ENCODE measurements at places on chromosomes 11 and 22.

- DNase-seq = no peak
Observed at GRCh38 chr22:26979294-26979693, 321.9 kb downstream of the MIAT start.

- no peak for DNase-seq
Observed at GRCh38 chr22:43080616-43081015, 8.6 kb downstream of the TTLL1 start.

DNA sequence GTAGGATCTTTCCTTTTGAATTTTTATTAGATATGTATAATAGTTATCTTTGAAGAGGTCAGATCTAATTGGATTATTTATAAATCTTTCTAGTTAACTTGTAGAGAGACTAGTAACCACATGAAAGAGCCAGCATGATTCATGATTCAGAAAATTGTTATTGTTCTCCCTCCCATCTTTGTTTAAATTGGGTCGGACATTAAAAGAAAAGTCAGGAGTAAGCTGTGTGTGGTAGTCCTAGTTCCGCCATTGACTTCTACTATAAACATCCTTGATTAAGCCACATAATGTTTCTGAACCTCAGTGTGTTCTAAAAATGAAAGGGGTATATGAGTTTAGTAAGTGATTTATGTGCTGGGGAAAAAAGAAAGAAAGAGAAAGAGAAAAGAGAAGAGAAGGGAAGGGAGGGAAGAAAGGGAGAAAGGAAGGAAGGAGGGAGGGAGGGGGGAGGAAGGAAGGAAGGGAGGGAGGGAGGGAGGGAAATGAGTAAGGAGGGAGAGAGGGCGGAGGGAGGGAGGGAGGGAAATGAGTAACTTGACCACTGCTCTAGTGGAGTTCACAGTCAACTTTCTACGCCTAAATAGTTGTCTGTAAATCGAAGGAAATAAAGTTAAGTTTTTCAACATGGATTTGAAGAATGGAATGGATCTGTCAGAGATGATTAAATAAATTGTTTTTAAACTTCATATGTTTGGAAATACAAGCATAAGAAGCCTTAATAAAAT is 32.9 kb downstream of the SIK2 start:
- DNase-seq = no peak

DNA sequence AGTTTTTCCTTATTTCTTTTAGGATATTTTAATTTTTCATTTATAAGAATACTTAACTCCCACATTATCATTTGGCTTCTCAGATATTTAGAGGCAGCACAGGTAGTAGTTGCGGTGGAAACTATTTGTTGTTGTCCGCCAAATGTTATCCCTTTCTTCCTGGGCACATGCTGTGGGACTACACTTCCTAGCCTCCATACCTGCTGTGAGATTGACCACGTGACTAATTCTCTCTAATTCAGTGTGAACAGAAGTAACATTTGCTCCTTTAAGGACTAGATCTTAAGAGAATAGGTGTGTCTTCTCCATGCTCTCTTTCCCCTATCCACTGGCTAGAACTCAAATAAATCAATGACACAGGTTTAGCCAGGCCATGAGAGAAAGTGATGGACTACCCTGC is 136.5 kb downstream of the ATG16L2 start:
- DNase-seq = no peak

DNA sequence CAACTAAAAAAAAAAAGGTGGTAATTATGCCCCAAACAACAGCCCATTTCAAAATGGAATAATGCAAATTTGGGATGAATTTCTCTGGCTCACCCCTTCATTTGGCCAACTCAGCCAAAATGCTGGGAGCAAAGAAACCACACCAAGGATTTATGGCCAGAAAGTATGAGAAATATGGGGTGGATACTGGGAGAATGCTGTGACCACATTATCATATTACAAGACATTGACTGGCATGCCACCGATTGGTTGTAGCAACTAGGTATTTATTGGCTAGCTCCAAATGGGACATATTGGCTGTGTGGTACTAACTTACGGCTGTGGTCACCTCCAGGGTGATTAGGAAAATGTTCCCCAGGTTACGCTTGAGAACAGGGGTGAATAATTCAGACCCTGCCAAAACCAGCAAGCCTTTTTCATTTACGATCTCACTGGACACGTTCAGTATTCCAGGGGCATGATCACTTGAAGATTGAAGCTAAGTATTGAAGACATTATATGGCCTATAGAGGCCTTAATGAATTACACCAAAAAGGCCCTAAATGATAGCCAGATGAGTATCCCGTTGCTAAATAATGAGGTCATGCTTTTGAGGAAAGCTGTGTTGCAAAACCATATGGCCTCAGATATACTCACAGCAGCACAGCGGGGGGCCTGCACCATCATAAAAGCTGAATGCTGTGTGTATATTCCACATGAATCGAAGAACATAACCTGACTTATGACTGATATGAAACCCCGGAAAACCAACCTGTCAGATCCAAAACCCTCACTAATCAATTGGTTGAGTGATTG is 3.8 kb upstream of the FDX1 start:
- no peak for DNase-seq

DNA sequence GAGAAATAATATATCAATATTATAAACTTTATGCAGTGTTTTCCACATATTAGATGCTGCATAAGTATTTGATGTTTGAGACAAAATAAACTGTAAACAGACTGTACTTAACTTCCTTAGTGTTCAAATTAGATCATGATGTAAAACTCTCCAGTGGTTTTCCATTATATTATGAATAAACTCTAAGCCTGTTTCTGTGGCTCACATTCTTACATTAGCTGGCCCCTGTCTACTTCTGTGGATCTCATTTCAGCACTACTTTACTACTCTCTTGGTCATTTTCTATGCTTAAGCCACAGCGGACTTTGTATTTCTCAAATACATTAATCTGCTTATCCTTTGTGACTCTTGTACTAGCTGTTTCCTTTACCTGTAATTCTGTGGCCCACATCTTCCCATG is 55.6 kb downstream of the ARHGEF12 start:
- DNase-seq = no peak

- DNase-seq = no peak
Observed at GRCh38 chr22:36561291-36561811, 32.4 kb upstream of the EIF3D start.

DNA sequence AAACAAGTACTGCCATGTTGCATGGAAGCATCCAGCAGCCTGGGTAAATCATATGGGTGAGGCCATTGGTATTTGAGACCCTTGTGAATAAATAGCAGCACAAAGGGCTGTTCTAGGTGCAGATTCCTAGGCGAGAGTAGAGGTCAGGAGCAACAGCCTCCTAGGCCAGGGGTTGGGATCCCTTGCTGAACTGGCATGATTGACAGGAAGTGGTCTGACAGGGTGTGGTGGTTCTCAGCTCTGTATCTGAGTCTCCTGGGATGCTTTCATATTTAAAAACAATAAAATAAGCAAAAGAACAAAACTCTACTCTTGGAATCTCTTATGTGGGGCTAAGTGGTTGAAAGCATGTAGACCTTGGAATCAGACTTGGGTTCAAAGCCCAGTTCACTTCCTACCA is 35.8 kb downstream of the INSC start:
- no peak for DNase-seq

GRCh38 chr22:48744967-48745841 is 1082.5 kb downstream of the BRD1 start:
- no peak for DNase-seq

DNA sequence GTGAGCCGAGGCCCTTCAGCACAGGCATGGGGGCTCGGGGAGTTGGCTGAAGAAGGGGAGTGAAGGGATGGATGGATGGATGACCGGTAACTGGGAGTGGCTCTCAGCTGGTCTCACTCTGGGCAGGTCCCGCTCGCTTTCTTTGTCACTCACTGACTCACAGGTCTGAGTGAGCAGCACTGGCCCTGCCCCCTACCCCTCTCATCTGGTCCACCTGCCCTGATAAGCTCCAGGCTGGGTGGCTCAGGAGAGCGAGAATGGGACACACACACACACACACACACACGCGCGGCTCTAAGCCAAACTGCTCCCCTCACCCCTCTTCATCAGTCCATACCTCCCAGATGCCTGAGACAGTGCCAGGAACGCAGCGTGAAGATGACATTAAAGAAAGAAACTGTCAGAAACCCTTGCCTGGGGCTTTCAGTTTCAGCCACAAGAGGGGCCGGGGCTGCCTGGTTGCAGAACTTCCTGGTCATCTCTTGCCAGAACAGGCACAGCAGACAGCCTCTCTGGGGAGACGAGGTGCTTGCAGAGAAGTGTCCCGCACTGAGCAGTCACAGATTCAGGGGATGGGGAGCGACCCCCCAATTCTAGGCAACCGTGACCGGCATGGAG is 16.5 kb upstream of the SHISAL1 start:
- DNase-seq = no peak

- peak; percentile 72 for DNase-seq
Observed at GRCh38 chr22:37457093-37457893, 28.9 kb downstream of the MFNG start.

GRCh38 chr22:32721328-32722180 is 80.0 kb upstream of the TIMP3 start:
- no peak for DNase-seq

DNA sequence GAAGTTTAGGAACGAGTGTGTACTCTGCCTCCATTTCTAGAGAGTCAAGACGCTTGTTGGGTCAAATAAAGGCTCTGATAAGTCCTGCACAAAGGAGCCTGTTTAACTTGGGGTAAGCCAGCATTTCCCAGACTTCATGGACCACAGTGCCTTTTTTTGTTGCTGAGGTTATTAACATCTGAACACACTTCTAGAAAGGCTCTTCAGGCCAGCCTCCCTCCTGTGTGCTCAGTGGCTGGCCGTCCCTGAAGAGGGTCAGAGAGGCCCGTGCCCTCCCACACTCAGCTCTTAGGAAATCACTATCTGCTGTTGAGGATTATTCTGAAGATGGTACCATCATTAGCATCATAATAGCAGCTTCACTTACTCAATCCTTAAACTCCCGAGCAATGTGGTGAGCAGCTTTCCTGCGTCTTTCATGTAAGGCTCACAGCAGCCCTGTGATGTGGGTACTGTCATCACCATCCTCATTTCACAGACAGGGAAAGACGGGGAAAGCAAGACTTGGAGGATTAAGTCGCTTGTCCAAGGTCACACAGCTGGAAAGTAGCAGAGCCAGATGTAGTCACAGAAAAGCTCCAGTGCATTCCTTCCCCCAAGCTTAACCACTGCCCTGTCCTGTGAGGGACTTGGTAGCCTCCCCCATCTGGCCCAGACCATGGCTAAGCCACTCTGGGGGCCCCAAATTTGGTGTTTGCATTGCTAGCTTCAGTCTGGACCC is 71.3 kb downstream of the TSPAN18 start:
- DNase-seq = no peak

Data from activated T-helper 1 cell treated with anti-CD3 and anti-CD28 coated beads, Interleukin-2, amount 50 U/mL, for 16 hours (primary cell).